ENCODE measurements at places on chromosomes 3 and 15.

GRCh38 chr3:38138349-38139190 lies at the start of gene MYD88:
Gene MYD88 (plus strand): TSS chr3:38138661. CDS start chr3:38138701, 40 bp downstream.
- peak; percentile 86 for DNase-seq

- DNase-seq = peak; percentile 56
Observed at GRCh38 chr15:53962646-53963561, 15.3 kb upstream of the UNC13C start.

GRCh38 chr15:34049112-34049511 lies 10.1 kb upstream of the AVEN start:
- no peak for DNase-seq

DNA sequence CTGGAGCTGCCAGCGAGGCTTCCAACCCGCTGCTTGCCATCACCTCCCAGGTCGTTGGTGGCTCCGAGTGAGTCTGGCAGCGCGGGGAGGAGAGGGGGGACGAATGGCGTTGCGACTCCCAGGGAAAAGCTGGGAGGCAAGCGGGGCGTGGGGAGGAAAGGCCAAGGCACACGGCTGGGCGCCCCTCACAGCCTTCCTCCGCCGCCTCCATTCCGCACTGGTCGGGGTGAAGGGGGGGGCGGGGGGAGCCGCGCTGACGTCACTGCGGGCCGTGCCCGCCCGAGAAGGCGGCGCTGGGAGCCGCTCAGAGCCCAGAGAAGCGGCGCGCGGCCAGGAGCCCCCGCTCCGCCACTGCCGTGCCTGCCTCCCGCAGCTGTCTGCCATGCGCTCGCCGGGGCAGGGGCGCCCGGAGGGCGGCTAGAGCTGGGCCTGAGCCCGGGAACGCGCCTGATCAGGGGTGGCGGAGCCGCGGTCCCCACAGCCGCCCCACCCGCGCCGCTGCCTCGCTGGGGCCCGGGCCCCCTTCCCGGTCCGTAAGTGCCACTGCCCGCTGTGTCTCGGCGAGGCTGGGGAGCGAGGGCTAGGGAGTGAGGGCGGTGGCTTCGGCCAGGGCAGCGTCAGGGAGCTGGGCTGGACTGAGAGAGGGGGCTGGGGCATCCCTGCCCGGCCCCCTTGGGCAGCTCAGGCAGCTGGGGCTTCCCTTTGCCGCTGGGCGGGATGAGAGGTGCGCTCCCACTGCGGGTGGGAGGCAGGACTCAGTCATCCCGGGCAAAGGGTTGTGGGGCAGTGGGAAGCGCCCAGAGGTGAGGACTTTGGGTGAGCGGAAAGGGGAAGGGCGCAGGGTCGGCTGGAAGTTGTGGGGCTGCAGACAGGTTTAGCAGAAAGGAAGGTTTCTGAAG lies 27.8 kb upstream of the POLG start:
- DNase-seq = no peak

DNA sequence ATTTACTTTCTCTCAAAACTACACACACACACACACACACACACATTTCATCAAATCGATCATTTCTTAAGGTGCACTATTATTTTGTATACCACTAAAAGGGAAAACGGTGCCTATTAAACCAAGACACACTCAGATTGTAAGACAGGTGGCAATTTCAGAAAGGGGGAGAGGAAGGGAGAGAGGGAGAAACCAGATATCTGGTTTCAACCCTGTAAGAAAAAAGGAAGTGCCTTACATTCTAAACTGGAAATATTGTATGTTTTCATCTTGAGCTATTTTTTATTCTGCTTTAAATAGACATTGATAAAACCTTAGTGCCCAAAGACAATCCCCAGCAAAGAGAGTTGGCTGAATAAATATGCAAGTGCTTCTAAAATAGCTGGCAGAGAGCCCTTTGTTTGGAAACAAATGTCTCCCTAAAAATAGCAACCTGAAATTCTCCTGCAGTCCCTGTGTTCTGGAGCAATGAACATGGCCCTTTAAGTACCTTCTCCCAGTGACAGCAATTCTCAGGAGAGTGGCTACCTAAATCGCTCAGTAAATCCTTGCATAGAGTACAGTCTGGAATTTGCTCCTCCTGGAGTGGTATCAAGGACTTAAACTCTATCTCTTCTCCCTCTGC lies 85.7 kb downstream of the RARB start:
- no peak for DNase-seq

DNA sequence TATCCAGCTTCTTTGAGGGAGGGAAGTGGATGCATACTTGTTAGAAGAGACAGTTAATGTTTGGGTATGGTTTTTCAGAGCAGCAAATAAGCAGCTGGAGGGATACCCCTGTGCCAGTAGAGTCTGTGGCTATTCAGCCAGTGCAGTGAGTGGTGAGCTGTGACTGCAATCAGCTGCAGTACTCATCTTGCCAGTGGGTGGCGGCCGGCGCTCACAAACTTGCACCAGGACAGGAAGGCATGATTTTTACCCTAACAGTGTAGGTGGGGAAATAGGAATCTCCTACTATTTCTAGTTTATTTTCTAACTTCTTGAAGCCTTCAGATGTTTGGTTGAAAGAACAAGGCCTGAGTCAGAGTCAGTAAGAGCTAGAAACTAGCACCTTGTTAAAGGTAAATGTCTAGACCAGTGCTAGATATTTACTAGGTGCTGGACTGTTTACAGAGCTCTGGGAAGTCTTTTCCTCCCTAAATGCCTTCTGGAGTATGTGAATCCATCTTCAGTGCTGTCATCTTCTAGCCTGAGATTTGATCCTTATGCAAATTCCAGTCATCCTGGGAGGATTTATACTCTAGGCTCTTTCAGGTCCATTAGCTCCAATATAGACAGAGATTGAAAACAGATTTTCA lies 23.6 kb downstream of the TIMP4 start:
- peak; percentile 80 for DNase-seq

DNA sequence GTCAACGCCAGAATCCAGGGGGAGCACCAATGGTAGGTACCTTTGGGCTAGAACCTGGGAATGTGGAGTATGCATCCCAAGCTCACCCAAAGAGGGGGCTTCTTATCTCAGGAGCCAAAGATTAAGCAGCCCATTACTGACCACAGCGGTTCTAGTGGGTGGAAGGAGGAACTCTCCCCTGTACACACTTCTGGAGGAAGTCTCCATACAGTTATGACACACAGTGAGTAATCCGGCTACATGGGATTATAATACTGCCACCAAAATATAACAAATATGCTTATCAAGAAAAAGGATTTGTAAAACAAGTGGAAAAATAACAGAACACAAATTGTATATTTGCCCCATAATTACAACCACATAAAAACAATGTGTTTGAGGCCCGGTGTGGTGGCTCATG lies 8.4 kb downstream of the MYO1E start:
- no peak for DNase-seq

GRCh38 chr3:53862241-53862640 lies 15.9 kb downstream of the IL17RB start:
- DNase-seq = no peak

GRCh38 chr3:128235207-128235926 lies 82.1 kb downstream of the EEFSEC start:
- no peak for DNase-seq

DNA sequence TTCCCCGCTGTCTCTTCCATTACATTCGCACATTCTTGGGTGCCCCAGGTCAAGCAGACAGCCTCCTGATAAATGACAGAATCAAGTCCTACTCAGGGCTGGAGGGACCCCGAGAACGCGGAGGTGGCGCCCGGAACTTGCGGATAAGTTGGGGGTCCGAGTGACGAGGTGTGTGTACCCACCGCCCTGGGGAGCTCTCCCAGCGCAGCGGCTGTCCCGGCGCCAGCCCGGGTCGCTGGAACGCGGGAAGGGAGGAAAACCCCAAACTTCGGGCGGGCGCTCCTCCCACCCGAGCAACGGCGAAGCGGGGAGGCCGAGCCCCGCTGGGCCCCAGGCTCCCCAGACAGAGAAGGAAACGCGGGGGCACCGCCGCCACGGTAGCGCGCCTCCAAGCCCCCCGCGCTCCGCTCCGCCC lies 550 bp downstream of the CLN6 start:
- DNase-seq = peak; percentile 23

All from activated naive CD4-positive, alpha-beta T cell treated with anti-CD3 and anti-CD28 coated beads for 36 hours (primary cell).